Activated CD4-positive, alpha-beta T cell treated with anti-CD3 and anti-CD28 coated beads, Interleukin-2, amount 50 U/mL, for 16 hours (primary cell): ENCODE measurements at places on chromosomes 6 and 20.

DNA sequence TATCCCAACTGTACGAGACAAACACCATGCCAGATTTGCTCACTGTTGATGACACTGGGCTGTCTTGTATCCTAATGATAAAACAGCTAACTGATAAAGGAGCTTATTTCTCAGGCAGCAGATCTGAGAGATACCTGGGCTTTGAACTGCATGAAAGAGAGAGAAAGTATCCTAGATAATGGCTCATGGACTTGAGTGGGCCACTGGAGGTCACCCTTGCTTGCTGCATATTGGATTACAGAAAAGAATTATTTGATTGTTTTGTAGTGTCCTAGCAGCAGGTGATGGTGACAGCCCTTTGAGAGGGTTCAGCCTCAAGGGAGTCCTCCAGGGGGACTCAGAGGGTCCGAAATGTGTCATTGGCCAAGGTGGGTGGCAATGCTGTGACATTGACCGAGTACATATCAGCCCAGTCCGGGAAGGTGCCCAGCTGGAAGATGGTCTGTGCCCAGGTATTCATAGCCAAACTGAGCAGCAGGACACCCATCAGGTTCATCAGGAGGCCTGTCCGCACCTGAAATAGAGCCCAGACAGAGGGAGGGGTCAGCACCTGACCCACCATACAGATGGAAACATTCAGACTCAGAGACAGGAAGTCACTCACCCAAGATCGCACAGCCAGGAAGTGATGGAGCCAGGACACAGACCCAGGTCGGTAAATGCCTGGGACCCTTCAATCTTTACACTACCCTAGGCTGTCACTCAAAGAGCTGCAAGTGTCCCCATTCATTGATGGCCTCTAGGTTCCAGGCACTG, 9.4 kb upstream of the OCSTAMP start:
- no peak for DNase-seq

- DNase-seq: no peak
These were observed 25.1 kb downstream of the NEDD9 start for GRCh38 chr6:11207199-11207968.

- DNase-seq: no peak
These were observed 60.2 kb upstream of the RPS6KA2 start for GRCh38 chr6:166687070-166687878.

GRCh38 chr20:2132461-2132901, 30.9 kb downstream of the STK35 start:
- no peak for DNase-seq

- DNase-seq: no peak
These were observed 44.0 kb downstream of the GABRR2 start for GRCh38 chr6:89270951-89271721.

GRCh38 chr20:375265-375889, 5.2 kb upstream of the TRIB3 start:
- no peak for DNase-seq

- DNase-seq: peak; percentile 8
These were observed 277.2 kb upstream of the PREP start for GRCh38 chr6:105680131-105680530.

DNA sequence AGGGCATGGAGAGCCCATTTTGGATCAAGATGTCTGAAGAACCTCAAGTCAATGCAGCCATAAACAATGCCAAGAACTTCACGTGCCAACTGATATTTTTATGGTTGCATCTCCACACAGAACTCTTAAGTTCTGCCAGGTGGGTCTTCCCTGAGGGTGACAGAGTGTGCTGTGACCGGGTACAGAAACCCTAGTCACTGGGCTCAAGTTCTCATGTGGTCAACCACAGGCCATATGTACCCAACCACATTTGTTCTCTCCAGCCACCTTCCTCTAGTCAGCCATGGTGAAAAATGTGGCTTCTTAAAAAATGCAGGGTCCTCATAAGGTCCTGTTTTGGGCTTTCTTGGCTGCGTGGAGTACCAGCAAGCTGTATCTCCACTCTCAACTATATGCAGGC, 48.9 kb downstream of the CLIC5 start:
- DNase-seq: no peak

DNA sequence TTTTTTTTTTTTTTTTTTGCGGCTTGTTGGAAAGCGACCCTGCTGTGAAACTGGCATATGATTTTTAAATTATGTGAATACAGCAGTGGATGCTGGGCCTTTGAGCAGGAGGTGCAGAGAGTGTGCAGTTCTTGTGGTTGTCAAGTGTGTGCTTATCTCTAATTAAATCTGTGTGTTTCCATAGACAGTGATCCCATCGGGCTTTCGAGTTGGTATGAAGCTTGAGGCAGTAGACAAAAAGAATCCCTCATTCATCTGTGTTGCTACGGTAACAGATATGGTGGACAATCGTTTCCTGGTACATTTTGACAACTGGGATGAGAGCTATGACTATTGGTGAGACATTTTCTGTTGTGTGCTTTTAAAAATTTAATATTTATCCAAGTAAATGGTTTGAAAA, 52.4 kb downstream of the L3MBTL3 start:
- peak; percentile 5 for DNase-seq

DNA sequence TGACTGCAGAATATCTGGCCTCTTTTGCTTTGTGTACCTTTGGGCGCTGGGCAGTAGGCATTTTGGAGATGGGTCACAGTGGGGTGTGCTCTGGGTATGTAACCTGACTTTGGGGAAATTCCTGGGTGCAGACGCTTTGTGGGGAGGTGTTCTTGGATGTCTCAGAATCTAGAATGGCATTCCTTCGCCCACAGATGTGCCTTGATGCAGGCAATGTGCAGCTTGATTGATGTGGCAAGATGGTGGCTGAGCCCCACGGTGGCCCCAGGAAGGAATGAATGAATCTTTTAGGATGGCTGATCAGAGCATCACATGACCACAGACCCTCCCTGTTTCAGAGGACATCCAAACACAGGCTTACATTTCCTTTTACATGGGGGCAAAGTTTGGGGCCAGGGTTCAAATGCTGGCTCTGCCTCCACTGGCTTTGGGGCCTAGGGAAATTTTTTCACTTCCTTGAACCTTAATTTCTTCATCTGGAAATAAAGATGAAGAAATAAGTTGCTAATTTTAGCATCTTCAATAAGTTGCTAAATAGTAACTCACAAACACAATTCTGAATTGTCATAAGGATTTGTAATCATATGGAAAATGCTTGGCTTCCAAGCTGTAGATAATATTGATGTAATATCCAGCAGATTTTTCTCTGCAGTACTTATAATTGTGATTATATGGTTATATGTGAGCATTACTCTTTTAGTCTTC, 5.6 kb downstream of the PPP1R16B start:
- DNase-seq: no peak

GRCh38 chr6:137750297-137750696, 116.8 kb upstream of the TNFAIP3 start:
- DNase-seq: no peak

DNA sequence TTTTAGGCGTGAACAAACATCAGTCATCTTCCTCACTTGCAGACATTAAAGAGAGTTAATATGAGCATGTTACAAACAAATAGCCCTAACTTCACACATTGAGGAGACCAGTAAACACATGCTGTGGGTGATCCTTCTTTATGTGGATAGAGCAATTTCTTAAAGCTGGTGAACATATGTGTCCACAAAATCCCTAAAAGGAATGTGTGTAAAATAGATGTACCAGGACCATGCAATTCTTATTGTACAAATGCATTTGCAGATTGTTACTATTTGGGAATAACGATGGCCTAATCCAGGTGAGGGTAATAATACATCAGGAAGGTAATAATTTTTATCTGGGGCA, 228.9 kb downstream of the ALDH8A1 start:
- DNase-seq: no peak

- no peak for DNase-seq
These were observed 402.5 kb downstream of the PRKN start for GRCh38 chr6:162325051-162325450.

GRCh38 chr6:17418281-17419188, 25.1 kb downstream of the CAP2 start:
- no peak for DNase-seq

- no peak for DNase-seq
These were observed 1.8 kb downstream of the ALDH8A1 start for GRCh38 chr6:134948142-134948541.

GRCh38 chr6:92589996-92590395, 829.4 kb downstream of the EPHA7 start:
- DNase-seq: no peak
